ENCODE measurements at places on chromosomes 6 and 20. TPM values are rescaled to one million over a fixed set of nuclear protein-coding genes. Genes with fewer than 3 reads are reported as not detected.

DNA sequence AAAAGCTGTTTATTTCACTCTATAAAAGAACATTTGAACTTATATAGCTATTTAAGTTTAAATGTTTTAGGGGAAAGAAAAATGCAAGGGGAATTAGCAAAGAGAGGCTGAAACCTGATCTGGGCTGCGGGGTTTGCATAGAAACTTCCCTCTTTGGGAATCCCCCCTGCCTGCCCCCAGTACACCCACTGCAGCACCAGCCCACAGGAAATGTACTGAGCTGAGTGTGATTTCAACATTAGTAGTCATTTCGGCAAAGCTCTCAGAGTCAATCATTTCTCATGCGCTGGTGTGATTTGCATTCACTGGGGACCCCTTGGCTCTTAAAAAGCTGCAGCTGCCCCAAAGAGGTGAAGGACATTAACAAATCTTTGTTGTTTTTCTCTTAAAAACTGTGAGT, 859.4 kb downstream of the MAFB start:
- no peaks in the 10 kb centered on the region for H3K27me3 ChIP-seq
- no peaks in the 10 kb centered on the region for H3K36me3 ChIP-seq
- H3K4me1 ChIP-seq, result no peaks in the 10 kb centered on the region
- no peak for DNase-seq
- H3K27ac ChIP-seq, result no peak overlapping the region

DNA sequence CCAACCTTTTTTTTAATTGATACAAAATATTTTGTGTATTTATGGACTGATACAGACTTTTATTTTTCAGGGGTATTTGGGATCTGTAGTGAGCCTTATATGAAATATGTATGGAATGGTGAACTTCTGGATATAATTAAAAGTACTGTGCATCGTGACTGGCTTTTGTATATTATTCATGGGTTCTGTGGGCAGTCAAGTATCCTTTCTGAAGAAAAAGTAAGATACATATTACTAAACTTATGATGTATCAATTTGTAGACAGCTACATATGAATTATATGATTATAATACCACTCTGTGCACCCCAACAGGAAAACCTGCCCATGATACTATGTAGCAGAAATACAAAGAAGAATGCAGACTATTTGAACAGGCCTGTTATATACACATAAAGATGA, 47.2 kb downstream of the FIG4 start:
- H3K27me3 ChIP-seq, result no peaks in the 10 kb centered on the region
- no peak overlapping the region for H3K27ac ChIP-seq
- no peaks in the 10 kb centered on the region for H3K36me3 ChIP-seq
- peaks cover 16% of the 10 kb centered on the region for H3K4me1 ChIP-seq

- H3K27me3 ChIP-seq, result no peaks in the 10 kb centered on the region
- DNase-seq, result no peak
- H3K36me3 ChIP-seq, result no peaks in the 10 kb centered on the region
- H3K4me1 ChIP-seq, result no peaks in the 10 kb centered on the region
- no peak overlapping the region for H3K27ac ChIP-seq
These were observed 70.2 kb upstream of the EEF1E1 start for GRCh38 chr6:8172530-8172929.

DNA sequence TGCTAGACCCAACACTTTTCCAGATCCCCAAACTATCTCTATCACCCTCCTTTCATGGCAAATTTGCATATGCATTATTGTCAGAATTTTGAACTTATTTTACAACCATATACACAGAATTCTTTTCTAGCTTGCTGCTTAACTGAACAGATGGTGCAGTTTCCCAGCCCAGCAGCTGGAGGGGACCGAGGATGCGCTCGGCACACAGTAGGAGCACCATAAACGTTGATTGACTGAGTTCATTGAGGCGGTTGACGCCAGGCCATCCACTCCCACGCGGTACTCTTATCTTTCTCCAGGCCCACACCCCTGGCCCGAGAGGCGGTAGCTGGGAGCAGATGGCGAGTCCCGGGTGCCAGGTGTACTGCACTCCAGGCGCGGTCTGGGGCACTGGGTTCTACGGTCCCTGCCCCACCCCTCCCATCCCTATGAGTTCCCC, 6.8 kb upstream of the SOX4 start:
- H3K27me3 ChIP-seq, result no peaks in the 10 kb centered on the region
- H3K27ac ChIP-seq, result peak overlapping the region; percentile 79
- peak; percentile 69 for DNase-seq
- peaks cover 10% of the 10 kb centered on the region for H3K4me1 ChIP-seq
- no peaks in the 10 kb centered on the region for H3K36me3 ChIP-seq

DNA sequence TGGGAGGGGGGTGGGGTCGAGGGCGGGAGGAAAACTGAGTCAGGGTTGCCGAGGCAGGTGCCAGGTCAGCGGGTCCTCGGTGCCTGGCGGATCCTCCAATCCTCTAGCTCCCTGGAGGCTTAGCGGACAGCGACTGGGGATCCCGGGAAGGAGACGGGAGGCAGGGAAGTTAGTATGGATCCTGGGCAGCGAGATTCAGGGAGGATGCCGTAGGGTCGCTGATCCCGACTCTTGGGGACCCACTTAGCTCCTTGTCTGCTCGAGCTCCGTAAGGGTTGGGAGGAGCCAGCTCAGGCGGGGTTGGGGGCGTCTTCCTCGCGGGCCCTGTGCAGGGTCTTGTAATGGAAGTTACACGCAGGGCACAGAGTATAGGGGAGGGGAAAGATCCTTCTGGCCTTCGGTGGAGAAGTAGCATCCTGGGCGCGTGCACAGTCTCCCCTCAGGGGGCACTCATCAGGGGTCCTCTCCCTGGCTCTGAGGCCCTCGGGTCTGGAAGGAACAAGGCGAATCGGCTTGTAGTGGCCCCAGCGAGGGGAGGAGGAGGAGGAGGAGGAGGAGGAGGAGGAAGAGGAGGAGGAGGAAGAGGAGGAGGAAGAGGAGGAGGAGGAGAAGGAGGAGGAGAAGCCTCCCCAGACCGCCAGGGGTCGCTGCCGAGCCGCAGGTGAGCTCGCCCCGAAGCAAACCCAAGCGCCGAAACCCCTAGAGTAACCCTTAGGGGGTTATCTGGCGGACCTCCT, 6.4 kb upstream of the SLC12A5 start:
- no peaks in the 10 kb centered on the region for H3K36me3 ChIP-seq
- H3K27me3 ChIP-seq, result no peaks in the 10 kb centered on the region
- no peak overlapping the region for H3K27ac ChIP-seq
- H3K4me1 ChIP-seq, result no peaks in the 10 kb centered on the region
- peak; percentile 70 for DNase-seq
- peak overlapping the region; percentile 59 for H3K4me3 ChIP-seq

GRCh38 chr20:22455259-22455658, 129.1 kb downstream of the FOXA2 start:
- DNase-seq, result no peak
- H3K27me3 ChIP-seq, result no peaks in the 10 kb centered on the region
- no peaks in the 10 kb centered on the region for H3K4me1 ChIP-seq
- no peaks in the 10 kb centered on the region for H3K36me3 ChIP-seq
- H3K27ac ChIP-seq, result no peak overlapping the region

Gene DOK5
- 1.0 TPM for total RNA-seq

Gene SAMD10
- total RNA-seq, result 10.7 TPM

DNA sequence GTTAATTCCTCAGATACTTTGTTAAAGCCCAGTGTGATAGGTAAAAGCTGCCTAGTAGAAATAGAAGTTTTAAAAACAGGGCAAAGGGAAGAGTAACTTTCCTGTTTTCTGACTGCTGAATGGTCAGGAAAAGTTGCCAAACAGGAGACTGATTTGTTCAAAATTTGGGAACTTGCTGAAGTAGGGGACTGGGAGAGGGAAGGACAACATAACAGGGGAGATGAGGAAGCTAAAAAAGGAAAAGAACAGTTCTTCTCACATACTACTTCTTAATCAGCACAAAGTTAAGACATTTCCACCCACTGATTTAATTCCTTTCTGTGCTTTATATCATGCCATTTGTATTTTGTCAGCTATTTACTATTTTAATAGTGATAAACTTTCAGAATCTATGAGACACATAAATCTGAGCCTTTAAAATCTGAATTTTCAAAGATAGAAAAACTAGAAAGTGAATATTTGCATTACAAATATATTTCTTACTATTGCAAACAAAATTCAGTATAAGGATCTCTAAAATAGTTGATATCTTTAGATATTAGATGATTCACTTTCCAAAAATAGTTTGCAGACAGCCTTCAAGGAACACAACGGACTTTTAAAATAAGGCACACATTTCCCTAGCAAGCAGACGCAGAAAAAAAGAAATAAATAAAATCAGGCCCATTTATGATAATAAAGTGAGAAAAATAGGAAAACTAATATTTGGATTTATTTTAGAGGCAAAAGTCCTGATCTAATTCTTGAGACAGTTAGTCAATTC, 36.9 kb upstream of the SLC16A10 start:
- H3K27ac ChIP-seq, result peak overlapping the region; percentile 57
- H3K4me3 ChIP-seq, result no peak overlapping the region
- no peaks in the 10 kb centered on the region for H3K36me3 ChIP-seq
- no peaks in the 10 kb centered on the region for H3K27me3 ChIP-seq
- peaks cover 6% of the 10 kb centered on the region for H3K4me1 ChIP-seq

Gene ZSWIM1
- 24.5 TPM for total RNA-seq

- H3K27me3 ChIP-seq, result no peaks in the 10 kb centered on the region
- H3K4me1 ChIP-seq, result no peaks in the 10 kb centered on the region
- H3K36me3 ChIP-seq, result no peaks in the 10 kb centered on the region
- no peak overlapping the region for H3K27ac ChIP-seq
- no peak for DNase-seq
These were observed 104.9 kb downstream of the TULP4 start for GRCh38 chr6:158416883-158417759.

Gene UNC5CL
- 3.2 TPM for total RNA-seq

DNA sequence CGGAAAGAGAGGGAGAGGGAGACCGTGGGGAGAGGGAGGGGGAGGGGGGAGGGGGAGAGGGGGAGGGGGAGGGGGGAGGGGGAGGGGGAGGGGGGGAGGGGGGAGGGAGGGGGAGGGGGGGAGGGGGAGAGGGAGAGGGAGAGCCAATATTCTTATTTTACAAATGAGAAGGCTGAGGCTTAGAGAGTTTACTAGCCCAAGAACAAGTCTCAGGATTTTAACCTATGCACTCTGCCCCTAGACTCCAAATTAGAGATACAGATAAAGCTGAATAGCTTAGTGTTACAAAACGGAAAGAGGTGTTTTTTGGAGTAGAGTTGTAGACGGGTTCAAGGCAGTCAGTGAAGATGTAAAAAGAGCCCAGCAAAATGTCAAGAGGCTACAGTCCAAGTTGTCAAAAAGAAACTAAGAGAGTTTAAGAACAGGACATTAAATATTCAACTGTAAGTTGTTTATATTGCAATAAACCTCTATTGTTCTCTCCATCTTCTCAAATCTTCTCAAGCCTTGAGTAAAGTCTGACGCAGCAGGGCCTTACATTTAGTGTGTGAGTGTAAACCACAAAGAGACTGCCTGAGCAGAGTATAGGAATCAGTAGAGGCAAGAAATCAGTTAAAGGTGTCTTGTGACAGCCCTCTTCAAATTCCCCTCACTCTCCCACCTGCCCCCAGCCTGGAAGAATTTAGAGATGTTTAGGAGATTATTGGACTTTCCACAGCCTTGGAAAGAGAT, 34.9 kb upstream of the AKIRIN2 start:
- H3K36me3 ChIP-seq, result no peaks in the 10 kb centered on the region
- no peak for DNase-seq
- H3K4me3 ChIP-seq, result no peak overlapping the region
- H3K4me1 ChIP-seq, result peaks cover 5% of the 10 kb centered on the region

DNA sequence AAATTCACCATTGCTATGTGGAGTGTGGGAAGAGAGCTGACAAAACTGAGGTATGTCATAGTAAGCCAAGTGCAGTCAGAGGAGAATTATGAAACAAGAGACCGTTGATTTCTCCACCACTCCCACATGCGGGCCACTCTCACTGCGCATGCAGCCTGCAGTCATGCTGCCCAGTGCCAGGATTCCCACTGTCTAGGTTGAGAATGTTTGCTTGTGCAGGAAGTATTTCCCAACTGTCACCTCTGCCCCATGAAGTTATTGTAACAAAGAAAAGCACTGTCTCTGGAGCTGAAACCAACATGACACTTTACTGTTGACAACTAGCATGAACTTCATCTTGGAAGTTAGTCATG, 18.7 kb upstream of the SFT2D1 start:
- no peaks in the 10 kb centered on the region for H3K36me3 ChIP-seq
- H3K27ac ChIP-seq, result no peak overlapping the region
- no peaks in the 10 kb centered on the region for H3K27me3 ChIP-seq
- no peak overlapping the region for H3K4me3 ChIP-seq
- peaks cover 9% of the 10 kb centered on the region for H3K4me1 ChIP-seq

GRCh38 chr6:137265561-137266308, 46.5 kb upstream of the IFNGR1 start:
- no peak for DNase-seq
- peaks cover 4% of the 10 kb centered on the region for H3K4me1 ChIP-seq
- no peaks in the 10 kb centered on the region for H3K27me3 ChIP-seq
- no peak overlapping the region for H3K27ac ChIP-seq

DNA sequence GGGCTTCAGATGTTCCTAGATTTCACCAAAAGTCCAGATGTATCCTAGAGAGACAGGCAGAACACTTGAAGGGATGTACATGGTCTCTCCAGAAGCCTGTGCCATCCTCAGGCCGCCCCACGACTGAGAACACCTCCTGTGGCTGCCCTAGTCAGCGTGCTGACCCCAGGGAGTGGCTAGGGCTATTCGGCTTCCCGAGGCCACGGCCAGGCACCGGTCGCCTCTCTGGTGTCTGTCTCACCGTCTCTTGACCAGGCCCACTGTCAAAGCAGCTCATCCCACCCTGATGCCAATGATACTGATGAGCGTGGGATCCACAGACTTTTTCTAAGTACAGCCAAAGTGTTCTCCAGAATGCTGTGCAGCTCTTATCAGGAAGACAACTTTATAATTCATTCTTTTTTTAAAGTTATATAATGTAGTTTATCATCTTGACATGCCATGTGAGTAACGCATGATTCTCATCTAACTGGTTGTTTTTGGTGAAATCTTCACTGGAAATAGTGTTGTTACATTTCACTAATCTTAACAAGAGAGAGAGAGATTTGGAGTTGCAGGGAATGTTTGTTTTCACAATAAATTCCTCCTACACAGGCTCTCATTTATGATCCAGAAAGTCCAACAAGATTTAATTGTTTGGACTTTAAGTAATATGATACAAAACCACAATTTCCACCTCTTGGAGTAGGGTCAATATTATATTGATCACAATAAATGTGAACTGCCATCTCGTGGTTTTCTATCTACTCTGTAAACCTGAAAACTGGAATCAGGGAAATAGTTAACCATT, 41.7 kb upstream of the KLHL31 start:
- H3K4me3 ChIP-seq, result no peak overlapping the region
- no peak for DNase-seq
- peaks cover 13% of the 10 kb centered on the region for H3K4me1 ChIP-seq
- H3K27me3 ChIP-seq, result no peaks in the 10 kb centered on the region
- H3K27ac ChIP-seq, result no peak overlapping the region

- no peak overlapping the region for H3K27ac ChIP-seq
- H3K36me3 ChIP-seq, result no peaks in the 10 kb centered on the region
- H3K4me1 ChIP-seq, result peaks cover 5% of the 10 kb centered on the region
- no peak for DNase-seq
These were observed 17.3 kb upstream of the IBTK start for GRCh38 chr6:82264824-82265223.

- H3K36me3 ChIP-seq, result no peaks in the 10 kb centered on the region
- no peaks in the 10 kb centered on the region for H3K27me3 ChIP-seq
- H3K4me3 ChIP-seq, result no peak overlapping the region
- no peak for DNase-seq
- no peaks in the 10 kb centered on the region for H3K4me1 ChIP-seq
These were observed 18.3 kb upstream of the GPRC6A start for GRCh38 chr6:116847227-116847626.
